ENCODE measurements at places on chromosomes 4 and X. TPM values are rescaled to one million over a fixed set of nuclear protein-coding genes. Genes with fewer than 3 reads are reported as not detected.

The PIR gene
- total RNA-seq, result 12.4 TPM

DNA sequence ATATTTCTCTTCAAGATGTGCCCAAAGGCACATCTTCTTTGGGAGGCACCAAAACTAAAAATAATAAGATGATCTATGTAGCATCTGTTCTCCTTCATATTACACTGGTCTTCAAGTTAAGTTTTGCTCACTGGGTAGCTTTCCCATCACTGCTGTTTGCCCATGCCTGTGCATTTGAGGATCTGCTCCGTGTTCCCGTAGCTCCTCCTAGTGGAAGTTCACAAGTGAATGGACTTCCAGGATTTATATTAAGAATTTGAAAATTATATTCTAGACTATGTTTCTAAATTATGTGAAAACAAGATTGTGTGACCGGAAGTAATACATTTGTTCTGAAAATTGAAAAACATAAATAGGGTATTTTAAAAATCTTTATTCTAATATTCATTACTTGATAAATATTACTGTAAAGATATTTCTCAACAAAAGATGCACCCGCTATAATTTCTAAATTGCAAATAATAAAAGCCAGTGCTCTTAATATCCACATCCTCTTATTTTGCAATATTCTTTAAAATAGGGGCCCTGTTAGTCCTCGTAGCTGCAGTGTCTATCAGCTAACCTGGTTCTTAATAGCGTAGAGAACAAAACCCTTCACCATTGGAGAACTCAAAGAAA lies 147.7 kb downstream of the RBM46 start:
- no peaks in the 10 kb centered on the region for H3K36me3 ChIP-seq
- no peaks in the 10 kb centered on the region for H3K27me3 ChIP-seq
- no peak overlapping the region for H3K4me3 ChIP-seq
- no peak overlapping the region for H3K27ac ChIP-seq

DNA sequence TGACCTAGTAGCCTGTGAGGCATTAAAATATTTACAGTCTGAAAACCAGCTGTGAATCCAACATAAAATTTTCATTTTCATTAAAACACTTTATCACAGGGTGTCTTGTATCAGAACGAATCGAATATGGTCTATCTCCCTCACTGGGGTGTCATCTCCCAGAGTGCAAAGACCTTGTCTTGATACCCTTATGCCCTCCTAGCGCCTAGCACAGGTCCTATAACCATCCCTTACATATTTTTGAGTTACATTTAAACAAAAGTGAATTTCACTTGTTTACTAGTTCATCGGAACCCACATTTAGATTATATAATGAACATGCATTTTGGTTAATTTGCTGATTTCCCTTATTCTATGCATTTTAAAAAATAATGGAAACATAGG lies 14.0 kb downstream of the DIPK2B start:
- peak overlapping the region; percentile 43 for H3K4me3 ChIP-seq
- H3K4me1 ChIP-seq, result no peaks in the 10 kb centered on the region
- H3K36me3 ChIP-seq, result no peaks in the 10 kb centered on the region

DNA sequence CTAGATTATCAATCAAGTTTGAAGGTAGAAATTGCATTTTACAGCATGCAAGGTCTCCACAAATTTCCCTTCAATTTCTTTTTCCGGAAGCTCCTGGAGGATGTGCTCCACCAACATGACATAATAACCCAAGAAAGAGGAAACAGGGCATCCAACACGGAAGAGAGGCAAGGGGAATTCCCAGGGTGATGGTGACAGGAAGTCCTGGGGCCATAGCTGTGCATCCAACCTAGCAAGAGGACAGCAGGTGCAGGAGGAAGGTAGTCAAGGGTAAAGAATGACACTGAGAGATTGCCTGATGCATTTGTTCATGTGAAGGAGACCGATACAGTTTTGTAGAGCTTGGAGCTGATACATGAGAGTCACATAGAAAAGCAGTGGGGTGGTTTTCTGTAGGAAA lies 115.7 kb upstream of the LSM6 start:
- no peak overlapping the region for H3K4me3 ChIP-seq
- no peaks in the 10 kb centered on the region for H3K4me1 ChIP-seq
- DNase-seq, result no peak
- no peaks in the 10 kb centered on the region for H3K27me3 ChIP-seq
- H3K27ac ChIP-seq, result no peak overlapping the region
- no peaks in the 10 kb centered on the region for H3K36me3 ChIP-seq

DNA sequence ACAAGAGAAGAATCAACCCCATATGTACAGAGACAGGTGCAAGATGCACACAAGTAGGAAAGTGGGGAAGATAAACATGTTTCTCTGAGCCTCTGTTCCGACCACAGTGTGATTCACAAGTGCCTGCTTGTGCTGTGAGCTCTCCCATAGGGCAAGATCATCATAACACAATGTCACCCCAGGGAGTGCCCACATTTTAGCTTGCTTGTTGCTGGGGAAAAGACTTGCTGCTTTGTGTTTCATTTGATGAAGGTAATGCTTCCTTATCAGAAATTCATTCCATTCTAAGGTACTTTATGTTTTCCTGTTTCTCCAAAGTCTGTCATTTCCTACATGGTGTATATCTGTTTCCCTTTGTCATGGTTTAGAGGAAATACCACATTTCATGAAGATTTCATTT lies 304.5 kb upstream of the DIPK2B start:
- peaks cover 7% of the 10 kb centered on the region for H3K4me1 ChIP-seq
- no peak for DNase-seq
- no peaks in the 10 kb centered on the region for H3K27me3 ChIP-seq
- H3K4me3 ChIP-seq, result no peak overlapping the region

DNA sequence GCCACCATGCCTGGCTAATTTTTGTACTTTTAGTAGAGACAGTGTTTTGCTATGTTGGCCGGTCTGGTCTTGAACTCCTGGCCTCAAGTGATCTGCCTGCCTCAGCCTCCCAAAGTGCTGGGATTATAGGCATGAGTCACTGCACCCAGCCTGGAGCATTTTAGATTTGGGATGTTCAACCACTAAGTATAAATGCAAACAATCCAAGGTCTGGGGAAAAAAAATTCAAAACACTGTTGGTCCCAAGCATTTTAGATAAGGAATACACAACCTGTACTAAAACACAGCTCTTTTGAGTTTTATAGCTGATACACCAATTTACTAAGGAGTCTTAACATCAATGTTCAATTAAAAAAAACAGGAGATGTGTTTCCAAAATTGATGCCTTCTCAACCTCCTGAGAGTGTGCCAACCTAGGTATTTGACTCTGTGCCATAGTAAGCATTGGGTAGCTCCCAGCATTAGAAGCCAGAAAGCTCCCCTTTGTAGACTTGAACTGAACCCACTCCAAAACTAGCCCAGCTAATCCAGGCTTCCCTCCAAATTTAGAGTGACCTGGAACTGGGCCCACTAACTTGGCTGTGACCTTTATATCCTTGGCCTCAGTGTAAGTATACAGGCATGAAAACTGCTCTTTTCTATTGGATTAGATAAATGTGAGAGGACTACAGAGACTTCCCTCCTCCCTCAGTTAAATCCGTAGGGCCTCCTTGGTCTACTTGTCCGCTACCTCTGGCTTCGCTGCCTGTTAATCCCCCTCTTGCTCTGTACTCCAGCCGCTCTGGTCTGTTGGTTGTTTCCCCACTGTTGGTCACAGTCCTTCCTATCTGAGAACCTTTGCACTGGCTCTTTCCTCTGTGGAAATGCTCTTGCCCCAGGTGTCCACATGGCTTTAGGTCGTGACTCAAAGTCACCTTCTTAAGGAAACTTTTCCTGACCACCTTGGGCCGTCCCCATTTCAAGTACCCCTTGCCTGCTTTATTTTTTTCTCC lies 77.6 kb downstream of the CCKAR start:
- peaks cover 22% of the 10 kb centered on the region for H3K36me3 ChIP-seq
- DNase-seq, result no peak
- H3K27ac ChIP-seq, result no peak overlapping the region

- no peaks in the 10 kb centered on the region for H3K4me1 ChIP-seq
- H3K4me3 ChIP-seq, result no peak overlapping the region
- no peaks in the 10 kb centered on the region for H3K27me3 ChIP-seq
These were observed 42.4 kb upstream of the PGAM4 start for GRCh38 chrX:78011846-78012245.

The MAMLD1 gene
- 2.8 TPM for total RNA-seq

DNA sequence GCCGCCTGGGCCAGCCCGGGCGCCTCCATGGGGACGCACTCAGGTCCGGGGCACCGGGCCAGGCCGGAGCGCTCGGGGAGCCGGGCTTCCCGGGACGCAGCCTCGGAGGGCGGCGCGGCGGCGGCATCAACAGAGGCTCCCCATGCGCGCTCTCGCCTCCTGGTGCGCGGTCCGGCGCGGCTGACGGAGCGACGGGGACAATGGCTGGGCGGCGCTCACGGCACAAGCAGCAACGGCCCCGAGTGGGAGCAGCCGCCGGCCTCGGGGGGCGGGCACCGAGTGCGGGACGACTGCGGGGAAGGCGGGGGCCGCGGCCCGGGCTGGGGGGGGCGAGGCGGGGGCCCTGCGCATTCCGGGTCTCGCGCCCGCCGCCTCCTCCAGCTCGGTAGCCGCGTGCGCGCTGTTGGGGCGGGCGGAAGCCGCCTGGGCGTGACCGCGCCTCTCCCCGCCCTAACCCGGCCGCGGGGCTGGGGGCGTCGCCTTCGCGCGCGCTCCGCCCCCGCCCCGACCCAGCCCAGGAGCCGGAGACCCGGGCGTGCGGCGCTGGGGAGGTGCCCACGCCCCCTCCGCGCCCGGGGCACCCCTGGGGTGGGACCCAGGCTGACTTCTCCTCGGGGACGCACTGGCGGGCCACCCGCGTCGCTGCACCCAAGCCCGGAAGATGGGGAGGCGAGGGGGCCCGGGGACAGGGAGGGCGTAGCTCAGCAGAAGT lies at the start of gene PRKX:
PRKX (minus strand) TSS at position 425 of the 712 bp plus-strand sequence; CDS start at position 29, 396 bp downstream.
- DNase-seq, result peak; percentile 73
- no peaks in the 10 kb centered on the region for H3K27me3 ChIP-seq
- H3K27ac ChIP-seq, result peak within 1 kb of the TSS; percentile 87
- no peaks in the 10 kb centered on the region for H3K36me3 ChIP-seq

GRCh38 chr4:17613761-17614415 lies 553 bp upstream of the MED28 start:
- H3K36me3 ChIP-seq, result no peaks in the 10 kb centered on the region
- no peaks in the 10 kb centered on the region for H3K27me3 ChIP-seq
- H3K4me1 ChIP-seq, result peaks cover 34% of the 10 kb centered on the region
- H3K4me3 ChIP-seq, result peak overlapping the region; percentile 61
- peak overlapping the region; percentile 72 for H3K27ac ChIP-seq
- no peak for DNase-seq

DNA sequence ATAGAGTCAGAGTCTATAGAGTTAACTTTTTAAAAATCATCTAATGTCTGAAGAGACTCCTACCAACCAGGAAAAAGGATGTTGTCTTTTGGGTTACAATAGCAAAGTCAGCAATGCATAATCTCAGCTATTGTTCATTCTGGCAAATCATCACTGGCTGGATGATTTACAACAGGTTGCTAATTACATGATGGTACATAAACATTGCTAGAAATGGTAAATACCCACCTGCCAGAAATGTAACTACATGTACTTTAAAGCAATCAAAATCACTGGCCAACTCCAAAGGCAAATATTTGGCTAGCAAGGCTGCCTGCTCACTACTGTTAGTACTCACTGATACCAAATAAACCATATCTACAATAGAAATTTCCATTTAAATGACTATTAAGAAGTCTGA lies 91.1 kb downstream of the PPP3CA start:
- H3K4me3 ChIP-seq, result no peak overlapping the region
- H3K27ac ChIP-seq, result no peak overlapping the region
- H3K4me1 ChIP-seq, result peaks cover 22% of the 10 kb centered on the region
- no peaks in the 10 kb centered on the region for H3K27me3 ChIP-seq
- DNase-seq, result no peak
- no peaks in the 10 kb centered on the region for H3K36me3 ChIP-seq

DNA sequence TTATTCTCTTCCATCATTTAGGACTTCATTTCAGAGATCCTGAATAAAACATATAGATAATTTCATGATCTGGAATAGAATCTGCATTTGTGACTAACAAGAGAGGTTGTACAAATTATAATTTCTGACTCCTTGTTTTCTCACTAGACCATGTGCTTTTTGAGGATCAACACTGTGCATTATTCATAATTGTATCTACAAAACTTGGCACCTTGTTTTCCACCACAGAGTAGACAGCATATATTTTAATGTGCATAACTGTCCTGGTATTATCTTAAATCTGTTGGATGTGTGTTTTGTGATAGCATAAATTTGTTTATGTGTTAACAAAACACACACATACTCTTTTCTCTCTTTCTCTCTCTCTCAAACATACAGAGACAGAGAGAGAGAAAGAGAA lies 514.9 kb upstream of the GALNT7 start:
- no peak overlapping the region for H3K27ac ChIP-seq
- H3K36me3 ChIP-seq, result no peaks in the 10 kb centered on the region
- DNase-seq, result no peak
- H3K4me1 ChIP-seq, result no peaks in the 10 kb centered on the region
- no peak overlapping the region for H3K4me3 ChIP-seq
- H3K27me3 ChIP-seq, result no peaks in the 10 kb centered on the region

GRCh38 chr4:109921384-109921808 lies 8.7 kb downstream of the EGF start:
- no peak for DNase-seq
- H3K4me1 ChIP-seq, result no peaks in the 10 kb centered on the region
- H3K27me3 ChIP-seq, result no peaks in the 10 kb centered on the region
- no peak overlapping the region for H3K4me3 ChIP-seq
- H3K27ac ChIP-seq, result no peak overlapping the region
- H3K36me3 ChIP-seq, result no peaks in the 10 kb centered on the region

The CT45A10 gene
- total RNA-seq, result not detected

The IL13RA1 gene
- total RNA-seq, result 24.2 TPM

DNA sequence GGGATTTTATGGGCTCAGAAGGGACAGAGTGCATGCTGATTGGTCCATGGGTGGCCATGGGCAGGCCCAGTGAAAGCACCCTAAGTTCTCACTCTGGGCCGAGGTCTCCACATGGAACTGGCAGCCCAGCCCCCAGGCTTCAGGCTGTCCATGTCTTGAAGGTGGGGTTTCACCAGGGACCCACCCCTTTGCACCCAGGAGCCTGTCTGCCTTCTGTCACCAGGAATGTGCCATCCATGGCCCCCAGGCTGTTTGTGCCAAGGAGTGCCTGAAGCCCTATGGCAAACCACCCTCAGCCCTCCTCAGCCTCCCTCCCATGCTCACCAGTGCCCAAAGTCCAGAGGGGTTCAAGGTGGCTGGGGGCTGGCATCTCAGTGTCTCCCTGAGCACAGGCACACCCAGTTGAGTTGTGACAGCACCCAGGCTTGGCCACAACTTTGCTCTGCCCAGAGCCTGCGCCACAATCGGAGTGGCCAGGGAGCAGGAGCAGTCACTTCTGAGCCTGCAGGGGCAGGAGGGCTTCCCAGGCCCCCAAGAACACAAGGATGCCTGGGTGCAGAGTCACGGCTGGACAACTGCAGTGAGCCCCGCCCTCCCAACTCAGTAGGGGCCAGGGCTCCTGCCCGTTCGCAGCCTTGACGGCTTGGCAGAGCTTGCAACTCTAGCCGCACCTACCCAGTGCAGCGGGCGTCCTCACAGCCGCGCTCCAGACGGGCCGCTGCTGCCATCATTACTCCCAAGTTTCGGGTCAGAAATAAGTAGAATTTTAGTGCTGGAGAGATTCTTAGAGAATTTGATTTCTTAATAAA lies 185.3 kb upstream of the NUDT6 start:
- no peaks in the 10 kb centered on the region for H3K36me3 ChIP-seq
- no peaks in the 10 kb centered on the region for H3K27me3 ChIP-seq
- H3K4me3 ChIP-seq, result no peak overlapping the region
- H3K27ac ChIP-seq, result no peak overlapping the region
